RWPE1 (cell line): ENCODE measurements at places on chromosomes 7 and 10.

- no peak for DNase-seq
Measured at GRCh38 chr10:79445977-79446757, 743 bp upstream of the ZCCHC24 start.

DNA sequence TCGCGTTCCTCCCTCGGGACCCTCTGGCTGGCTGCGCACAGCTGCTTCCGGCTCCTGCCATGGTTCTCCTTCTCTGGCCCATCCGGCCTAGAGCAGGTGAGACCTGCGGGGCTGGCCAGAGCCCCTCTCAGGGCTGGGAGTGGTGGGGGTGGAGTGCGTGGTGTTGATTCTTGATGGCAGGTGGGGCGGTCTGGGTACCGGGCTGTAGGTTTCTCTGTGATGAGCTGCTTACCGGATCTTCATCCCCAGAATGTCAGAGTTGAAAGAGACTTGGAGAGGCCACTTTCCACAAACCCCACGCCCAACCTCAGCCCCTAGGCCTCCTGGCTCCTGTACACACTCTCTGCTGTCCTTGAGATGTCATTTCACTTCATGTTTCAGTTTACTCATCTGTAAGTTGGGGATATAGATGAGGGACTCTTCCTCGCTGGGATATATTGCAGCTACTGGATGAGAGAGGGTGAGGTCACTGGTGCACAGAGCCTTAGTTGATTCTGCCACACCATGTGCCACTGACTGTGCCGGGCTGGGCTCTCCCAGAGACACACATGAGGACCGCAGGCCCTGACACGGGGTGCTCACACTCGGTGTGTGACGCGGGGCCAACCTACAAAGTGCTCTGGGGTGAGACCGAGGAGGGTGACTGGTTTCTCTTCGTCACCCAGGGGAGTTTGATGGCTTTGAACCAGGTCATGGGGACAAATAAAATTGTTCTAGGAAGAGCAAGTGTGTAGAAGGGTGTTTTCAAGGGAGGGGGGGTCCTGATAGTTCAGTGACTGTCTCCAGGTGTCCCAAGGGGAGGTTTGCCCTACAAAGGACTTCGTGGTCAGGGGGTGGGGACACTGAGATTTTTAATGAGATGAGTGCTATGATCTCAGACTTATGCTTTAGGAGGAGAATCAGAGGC is 29.5 kb downstream of the ZNF775 start:
- no peak for DNase-seq

DNA sequence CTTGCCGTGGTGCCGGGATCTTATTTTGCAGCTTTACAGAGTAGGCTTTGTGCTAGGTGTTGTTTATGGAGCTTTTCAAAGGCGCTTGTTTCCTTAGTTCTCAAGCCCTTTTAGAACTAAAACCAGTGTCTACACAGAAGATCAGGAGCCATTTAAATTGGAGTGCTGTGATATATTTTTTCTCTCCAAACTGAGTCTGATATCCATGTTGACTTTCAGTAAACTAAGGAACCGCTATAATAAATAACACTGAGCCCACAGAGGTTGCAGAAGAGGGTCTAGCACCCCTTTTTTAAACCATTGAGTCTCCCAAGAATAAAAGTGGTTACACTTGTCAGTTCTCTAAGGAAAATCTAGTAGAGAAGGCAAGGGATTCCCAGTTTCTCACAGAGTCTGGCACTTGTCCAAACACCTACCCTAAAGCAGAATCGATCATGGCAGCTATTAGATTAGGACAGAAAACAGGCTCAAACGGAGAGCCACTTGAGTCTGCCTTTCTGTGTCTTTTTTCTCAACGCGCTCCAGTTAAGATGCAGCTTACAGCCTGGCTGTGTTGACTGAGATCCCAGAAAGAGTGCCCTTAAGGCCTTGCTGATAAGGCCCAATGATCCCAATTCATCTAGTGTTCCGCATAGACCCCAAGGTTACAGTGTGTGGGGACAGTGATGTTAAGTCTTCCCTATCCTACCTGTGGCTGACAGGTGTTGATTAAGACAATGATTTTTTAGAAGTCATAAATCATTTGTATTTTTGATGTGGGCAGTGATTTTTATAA is 804 bp downstream of the TMEM106B start:
- peak; percentile 1 for DNase-seq

DNA sequence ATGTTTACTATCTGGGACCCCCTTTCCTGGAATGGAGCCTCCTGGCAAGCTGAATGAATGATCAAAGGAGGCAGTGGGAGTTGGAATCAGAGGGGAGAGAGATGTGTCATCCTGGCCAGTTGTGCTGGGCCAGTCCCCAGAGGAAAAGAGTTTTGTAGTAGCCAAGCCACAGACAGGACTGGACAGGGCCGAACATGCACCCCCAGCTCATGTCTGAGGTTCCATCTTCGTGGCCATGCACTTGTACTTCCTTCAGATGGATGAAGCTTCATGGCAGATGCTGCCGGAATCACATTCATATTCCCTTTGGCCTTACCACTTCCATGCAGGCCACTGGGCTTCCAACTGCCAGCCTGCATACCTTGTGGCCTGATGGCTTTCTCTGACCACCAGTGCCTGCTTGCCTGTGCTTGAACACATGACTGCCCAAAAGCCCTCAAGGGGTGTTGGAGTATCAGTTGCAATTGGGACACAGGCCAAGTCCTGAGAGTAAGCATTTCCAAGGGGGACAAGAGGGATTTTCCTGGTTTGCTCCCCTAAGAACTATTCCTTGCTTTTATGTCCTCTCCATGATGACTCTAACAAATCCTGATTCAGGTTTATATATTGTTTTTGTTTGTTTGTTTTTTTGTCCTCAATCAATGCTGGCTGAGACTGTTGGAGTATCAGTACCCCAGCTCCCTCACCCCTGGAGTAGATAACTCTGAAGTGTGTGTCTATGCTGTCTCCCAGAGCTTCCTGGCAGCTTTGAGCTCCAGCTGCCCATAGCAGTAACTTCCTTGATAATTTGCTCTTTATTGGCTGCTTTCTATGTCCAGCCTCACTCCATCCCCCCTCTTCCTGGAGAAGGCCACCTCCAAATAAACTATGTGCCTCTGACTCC is 63.6 kb downstream of the TMEM130 start:
- no peak for DNase-seq

GRCh38 chr10:3169673-3170072 is 2.9 kb downstream of the PITRM1 start:
- no peak for DNase-seq

- peak; percentile 3 for DNase-seq
Measured at GRCh38 chr7:123410273-123410904, 124.0 kb downstream of the IQUB start.

- DNase-seq, result no peak
Measured at GRCh38 chr10:86260564-86260963, 106.0 kb downstream of the GRID1 start.

DNA sequence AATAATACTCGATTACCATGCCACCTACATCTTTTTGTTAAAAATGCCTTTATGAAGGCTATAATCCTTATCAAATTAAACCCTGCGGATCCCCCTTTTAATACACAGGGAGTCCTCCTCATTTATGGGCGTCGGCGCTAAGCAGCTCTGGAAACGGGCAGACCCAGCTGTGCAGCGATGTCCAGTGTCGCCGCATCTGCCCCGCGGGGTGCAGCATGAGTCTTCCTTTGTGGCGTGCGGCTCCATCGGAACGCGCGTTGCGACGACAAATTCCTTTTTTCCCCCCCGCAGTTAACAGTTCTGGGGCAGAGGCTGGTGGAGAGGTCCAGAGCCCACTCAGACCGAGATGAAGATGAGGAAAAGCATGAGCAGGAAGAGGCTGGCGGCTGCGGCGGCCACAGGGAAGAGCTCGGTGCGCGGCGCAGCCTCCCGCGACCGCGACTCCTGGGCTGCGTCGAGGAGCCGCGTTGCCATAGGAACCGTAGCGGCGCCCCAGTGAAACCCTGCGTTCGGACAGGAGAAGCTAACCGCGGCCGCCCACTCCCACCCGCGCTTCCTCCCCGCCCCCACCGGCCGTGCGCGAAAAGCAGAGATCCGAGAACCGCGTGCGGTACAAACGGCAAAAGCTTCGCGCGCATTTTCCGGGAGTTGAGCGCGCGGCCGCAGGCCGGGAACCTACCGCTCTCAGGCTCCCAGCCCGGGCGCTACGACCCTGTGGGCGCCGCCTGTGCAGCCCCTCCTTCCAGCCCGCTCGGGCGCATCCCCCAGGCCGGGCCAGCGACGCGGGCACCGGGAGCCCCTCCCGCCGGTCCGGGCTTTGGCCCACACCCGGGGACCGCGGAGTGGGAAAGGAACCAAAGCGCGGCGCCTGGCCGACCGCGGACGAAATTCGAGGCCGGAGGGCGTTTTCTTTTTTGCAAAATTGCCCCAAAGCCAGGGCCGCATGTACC is 130.6 kb downstream of the SPAG6 start:
- no peak for DNase-seq

DNA sequence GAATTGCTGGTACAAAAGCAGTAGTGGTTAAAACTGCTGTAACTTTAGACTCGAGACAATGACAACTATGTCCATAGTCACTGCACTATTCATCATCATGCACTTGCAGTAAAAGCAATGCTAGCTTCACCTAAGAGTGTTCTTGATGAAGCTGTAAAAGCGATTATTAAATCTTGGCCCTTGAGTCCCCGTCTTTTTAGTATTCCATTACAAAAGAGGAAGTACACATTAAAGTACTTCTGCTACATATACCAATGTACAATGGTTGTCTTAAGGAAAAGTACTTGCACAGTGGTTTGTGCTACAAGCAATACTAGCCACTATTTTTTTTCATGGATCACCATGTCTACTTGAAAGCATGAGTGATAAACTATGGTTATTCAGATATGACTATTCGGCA is 78.3 kb downstream of the ATAD1 start:
- DNase-seq, result no peak

DNA sequence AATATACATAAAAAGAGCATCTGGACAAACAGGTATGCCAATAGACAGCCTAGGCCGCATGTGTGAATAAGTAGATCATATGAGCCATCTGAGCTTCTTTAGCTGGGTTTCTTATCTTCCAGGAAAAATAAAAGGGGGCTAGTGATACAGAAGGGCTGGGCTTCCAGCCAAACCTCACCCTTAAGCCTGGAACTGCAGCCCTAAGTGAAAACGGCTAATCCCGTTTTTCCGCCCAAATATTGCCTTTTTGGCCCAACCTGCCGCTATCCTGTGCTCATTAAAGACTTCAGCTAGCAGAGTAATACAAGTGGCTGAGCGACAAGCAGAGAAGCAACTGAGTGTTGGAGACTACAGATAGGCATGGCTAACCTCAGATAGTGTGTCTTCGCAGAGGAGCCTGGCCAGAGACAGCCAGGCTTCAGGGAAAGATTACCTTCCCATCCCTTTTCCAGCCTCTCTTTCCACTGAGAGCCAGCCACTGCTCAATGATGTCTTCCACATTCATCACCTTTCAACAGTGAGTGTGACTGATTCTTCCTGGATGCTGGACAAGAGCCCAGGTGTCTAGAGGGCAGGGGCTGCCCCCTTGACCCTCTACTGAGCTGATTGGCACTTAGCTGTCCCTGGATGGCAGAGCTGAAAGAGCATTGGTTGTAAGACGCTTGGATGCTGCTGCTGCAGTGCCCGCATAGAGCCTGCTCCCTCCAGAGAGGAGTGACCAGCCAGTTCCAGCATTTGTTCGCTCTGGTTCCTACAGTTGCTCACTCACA is 108.9 kb downstream of the ITGB8 start:
- no peak for DNase-seq

- DNase-seq, result no peak
Measured at GRCh38 chr10:3919709-3920308, 134.8 kb upstream of the KLF6 start.

GRCh38 chr10:111650088-111650487 is 533.5 kb downstream of the GPAM start:
- no peak for DNase-seq

- DNase-seq, result no peak
Measured at GRCh38 chr10:71685554-71686232, 33.9 kb downstream of the C10orf105 start.

GRCh38 chr7:148856578-148856881 is 27.6 kb downstream of the EZH2 start:
- no peak for DNase-seq

DNA sequence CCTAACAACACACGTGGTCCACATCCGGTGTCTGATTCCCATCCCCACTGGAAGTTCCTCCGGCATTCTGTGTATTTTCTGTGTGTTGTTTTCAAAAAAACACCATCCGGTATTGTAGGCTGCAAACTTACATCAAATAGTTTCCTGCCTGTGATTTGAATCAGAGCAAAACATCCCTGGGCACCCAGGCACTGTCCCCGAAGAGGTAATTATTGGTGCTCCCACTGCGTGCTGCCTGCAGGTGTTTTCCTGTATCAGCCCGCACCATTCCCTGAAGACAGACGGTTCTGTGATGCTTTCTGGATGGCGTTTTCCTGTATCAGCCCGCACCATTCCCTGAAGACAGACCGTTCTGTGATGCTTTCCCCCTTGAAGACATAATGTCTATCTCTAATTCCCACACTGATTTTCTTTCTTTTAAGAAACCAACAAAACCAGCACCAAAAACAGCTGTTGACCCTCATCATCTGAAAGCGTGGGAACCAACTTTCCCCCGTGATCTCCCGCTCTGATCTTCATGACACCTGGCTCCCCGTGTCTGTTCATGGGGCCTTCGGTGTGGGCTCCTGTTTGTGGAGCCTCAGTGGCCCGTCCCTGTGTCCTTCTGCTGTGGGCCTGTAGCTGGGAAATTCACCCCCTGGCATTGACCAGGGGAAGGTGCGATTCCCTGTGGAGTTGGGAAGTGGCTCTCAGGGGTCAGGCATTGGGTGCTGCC is 205.3 kb downstream of the ADARB2 start:
- no peak for DNase-seq

DNA sequence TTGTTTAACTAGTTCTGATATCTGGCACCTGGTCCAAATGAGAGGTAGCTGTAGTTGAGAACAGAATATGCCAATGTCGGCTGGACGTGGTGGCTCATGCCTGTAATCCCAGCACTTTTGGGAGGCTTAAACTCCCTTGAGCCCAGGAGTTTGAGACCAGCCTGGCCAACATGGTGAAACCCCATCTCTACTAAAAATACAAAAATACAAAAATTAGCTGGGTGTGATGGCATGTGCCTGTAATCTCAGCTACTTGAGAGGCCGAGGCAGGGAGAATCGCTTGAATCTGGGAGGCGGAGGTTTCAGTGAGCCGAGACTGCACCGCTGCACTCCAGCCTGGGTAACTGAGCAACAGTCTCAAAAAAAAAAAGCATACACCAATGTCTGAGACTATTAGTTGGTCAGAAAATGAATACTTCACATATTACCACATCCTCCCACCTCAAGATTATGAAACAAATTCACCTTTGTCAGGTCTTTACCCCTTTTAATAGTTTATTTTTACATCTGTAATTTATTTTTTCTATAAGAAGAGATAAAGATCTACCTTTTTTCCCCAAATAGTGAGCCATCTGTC is 38.8 kb downstream of the EPC1 start:
- no peak for DNase-seq

DNA sequence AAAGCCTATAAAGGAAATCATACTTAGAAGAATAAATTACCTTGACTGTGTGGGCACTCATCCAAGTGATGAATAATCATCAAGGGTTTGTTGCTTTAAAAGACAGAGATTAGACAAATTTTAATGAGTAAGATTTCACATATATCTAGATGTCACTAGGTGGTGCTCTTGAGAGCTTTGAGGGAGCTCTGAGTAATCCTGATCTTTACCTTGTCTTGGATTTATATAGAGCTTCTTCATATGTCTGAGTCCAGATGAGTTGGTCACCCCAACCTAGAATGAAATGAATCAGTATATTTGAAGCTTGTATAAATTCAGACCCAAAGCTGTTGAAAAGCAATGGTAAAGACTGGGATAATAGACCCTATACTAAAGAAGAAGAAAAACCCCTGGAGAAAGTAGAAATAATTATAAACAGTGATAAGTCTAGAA is 3.7 kb downstream of the AGR2 start:
- DNase-seq, result peak; percentile 90

- DNase-seq, result no peak
Measured at GRCh38 chr7:24778543-24779282, 21.4 kb upstream of the GSDME start.

- DNase-seq, result no peak
Measured at GRCh38 chr10:98300526-98301229, 32.7 kb upstream of the LOXL4 start.
